ENCODE measurements at places on chromosomes 3 and 15.

- no peak for DNase-seq
Observed at GRCh38 chr3:4740397-4741105, 238.7 kb upstream of the BHLHE40 start.

- DNase-seq: no peak
Observed at GRCh38 chr3:47225310-47225906, 57.2 kb downstream of the KIF9 start.

DNA sequence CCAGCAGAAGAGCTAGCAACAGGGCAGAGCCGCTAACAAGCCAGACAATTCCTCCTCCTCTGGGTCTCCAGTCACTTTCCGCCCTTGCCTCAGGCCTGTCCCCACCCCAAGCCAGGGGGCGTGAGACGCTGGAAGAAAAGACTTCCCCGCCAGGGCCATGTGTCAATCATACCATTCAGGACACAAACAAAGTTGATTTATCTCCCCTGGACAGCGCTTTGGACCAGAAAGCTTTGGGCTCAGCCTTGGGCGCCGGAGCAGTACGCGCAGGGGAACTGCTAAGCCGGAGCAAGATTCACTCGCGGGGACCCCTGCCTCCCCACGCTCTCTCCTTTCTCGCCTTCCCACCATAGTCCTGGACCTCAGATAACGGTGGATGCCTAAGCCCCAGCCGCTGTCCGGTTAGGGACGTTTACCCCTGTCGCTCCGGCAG is 479 bp downstream of the LRRC2 start:
- no peak for DNase-seq

- DNase-seq: no peak
Observed at GRCh38 chr15:71332431-71333004, 217.2 kb downstream of the THSD4 start.

GRCh38 chr15:51970132-51970817 is 1.3 kb downstream of the LEO1 start:
- no peak for DNase-seq

DNA sequence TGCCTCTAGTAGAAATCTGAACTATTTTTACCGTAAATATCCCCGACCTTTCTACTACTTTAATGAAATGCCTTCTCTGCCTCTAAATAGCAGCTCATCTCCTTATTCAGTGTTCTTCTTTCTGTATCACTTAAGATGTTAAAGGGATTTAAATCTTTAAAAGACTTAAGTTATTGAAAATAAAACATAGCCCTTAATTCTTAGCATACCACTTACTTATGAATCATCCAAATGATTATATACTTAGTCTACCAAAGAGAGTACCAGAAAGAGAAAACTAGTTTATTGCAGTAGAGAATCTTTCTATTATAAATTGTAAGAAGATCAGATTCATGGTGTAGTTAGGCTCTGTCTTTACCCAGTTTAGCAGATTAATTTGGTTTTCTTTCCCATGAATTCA is 802.0 kb downstream of the TBL1XR1 start:
- no peak for DNase-seq

GRCh38 chr3:17632401-17633100 is 109.9 kb downstream of the TBC1D5 start:
- no peak for DNase-seq

GRCh38 chr3:31465999-31466398 is 66.7 kb upstream of the STT3B start:
- no peak for DNase-seq

GRCh38 chr3:37338500-37338899 is 164.1 kb upstream of the LRRFIP2 start:
- DNase-seq: no peak

GRCh38 chr15:73368301-73369136 is at the start of gene HCN4:
Gene HCN4 (minus strand): TSS chr15:73368958. CDS start chr15:73368270, 688 bp downstream.
- no peak for DNase-seq

- no peak for DNase-seq
Observed at GRCh38 chr3:192655628-192656027, 71.7 kb downstream of the FGF12 start.

DNA sequence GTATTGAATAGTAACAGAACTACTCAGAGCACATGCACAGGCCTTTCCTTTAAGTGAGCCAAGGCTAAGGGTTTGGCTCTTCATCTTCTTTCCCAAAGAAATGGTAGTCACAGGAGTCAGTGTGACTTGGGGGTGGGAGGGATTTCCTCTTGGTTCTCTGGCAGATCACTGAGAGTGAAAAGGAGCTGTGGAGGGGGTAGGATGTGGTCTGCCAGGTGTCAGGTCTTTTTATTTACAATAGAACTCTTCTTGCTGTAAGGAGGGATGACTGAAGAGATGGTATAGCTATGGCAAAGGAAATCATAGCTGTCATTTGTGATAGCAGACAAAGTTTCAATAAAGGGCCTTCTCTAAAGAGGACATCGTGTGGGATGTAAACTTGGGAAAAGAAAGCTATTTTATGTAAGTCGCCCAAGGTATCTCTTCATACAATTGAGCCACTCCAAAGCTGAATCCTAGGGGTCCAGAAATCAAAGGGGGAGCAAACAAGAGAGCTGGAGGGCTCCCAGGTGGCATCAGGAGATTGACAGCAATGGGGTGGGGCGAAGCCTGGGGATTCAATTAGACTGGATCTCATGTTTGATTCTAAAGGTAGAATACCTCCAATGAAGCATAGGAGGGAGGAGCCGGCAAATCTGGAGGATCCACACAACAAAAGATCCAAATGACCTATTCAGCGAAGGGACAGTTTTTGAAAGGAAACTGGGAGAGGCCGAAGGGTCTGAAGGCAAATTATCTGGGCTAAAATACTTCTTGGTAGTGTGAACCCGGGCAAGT is 20.0 kb upstream of the CHD2 start:
- no peak for DNase-seq

- DNase-seq: no peak
Observed at GRCh38 chr3:63654931-63655330, 2.5 kb downstream of the SNTN start.

- DNase-seq: no peak
Observed at GRCh38 chr3:124263168-124263567, 271.2 kb upstream of the ROPN1 start.

DNA sequence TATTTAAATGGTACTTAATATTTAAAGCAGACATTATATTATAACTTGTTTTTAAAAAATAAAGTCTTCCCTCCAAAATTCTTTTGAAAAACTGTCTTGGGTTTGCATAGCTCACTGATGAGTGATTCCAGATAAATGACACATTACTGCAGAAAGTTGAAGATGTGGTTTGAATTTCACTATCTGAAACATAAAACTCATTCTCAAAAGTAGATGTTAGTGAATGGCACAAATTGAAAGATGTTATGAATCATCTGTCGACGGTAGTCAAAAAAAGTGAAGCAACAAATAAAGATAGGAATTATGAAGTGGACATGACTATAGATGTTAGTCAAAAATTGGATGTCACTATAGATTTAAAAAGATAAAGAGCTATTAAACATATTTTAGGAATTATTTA is 280.5 kb downstream of the GAP43 start:
- no peak for DNase-seq

- no peak for DNase-seq
Observed at GRCh38 chr15:99702895-99703602, 30.2 kb downstream of the LYSMD4 start.

Data from activated CD4-positive, alpha-beta T cell treated with anti-CD3 and anti-CD28 coated beads for 4 hours (primary cell).